ENCODE measurements at places on chromosomes 4 and X. TPM values are rescaled to one million over a fixed set of nuclear protein-coding genes. Genes with fewer than 3 reads are reported as not detected.

HPSE gene
- 12.0 TPM for total RNA-seq

DNA sequence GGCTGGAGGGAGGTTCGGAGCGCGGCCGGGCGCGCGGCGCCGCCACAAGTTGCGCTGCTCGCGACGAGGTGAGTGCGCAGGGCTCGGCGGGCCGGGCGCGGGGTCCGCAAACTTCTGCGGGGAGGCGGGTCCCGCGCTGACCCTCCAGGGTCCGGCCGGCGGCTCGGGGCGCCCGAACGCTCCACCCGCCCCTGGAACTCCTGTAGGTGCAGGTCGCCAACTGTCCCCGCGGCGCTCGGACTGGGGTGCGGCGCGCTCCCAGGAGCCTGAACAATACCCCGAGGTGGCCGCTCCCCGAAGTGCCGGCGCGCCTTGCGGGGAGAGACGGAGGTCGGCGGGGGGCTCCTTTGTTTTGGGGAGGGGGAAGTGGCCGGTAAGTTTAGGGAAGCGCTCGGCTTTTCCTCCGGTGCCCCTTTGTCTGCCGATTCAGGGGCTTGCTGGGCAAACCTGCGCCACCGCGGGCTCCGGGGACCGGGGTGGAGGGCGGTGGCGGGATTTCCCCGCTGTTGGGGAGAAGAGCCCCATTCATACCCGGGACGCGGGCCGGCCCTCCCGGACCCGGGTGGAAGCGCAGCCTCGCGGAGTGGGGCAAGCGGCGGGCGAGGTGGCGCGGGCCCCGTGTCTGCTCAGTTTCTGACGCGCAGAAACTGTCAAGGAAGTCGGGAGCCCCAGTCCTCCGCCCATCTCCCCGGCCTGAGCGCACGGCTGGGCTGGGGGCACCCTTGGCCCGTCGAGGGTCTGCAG is 694 bp downstream of the TBL1X start:
- no peak for DNase-seq

- no peak for DNase-seq
Measured at GRCh38 chr4:60589425-60589824, 610.7 kb upstream of the ADGRL3 start.

DNA sequence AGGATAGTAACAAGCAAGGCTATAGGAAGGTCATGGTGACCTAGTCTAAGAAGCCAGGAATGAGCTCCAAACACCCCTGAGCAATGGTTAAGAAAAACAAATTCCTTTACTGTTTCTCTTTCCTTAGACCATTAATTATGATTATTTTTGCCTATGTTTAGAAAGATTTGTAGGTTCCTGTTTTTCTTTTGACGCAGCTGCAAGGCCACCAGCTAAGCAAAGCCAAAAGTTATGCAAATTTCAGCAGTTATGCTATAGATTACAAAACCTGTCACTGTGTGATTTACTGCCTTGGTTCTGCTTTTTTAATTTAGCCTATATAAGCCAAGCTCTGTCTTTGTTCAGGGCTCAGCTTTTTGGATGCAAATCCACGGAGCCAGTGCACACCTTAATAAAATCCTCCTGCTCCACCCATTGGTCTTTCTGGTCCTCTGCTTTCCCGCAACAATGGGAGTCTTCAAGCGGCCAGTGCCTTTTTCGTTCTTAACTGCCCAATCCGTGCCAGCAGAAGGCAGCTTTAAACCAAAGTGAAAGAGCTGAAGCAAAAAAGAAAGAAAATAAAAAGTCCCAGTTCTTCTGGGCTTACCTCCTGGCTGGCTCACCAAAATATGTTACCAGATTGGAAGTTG is 1.4 kb upstream of the CEP135 start:
- DNase-seq: peak; percentile 26

DNA sequence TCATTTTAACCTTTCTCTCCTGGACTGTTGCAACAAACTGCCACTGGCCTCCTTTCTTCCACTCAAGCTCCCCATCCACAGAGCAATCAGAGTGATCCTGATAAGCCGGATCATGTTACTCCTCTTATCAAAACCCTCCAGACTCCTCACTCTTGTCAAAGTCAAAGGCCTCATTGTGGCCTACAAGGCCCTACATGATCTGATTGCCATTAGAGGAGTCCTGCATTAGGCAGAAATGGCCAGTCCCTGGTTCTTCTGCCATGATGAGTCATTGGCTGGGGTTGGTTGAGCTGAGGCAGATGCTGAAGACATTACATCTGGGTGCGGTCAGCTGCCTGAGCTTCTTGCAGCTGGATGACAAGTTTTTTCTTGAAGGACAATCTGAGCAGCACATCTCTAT is 32.7 kb upstream of the CASK start:
- DNase-seq: no peak

ADH4 gene
- not detected for total RNA-seq

TRIM75 gene
- total RNA-seq: not detected

AFM gene
- not detected for total RNA-seq

DNA sequence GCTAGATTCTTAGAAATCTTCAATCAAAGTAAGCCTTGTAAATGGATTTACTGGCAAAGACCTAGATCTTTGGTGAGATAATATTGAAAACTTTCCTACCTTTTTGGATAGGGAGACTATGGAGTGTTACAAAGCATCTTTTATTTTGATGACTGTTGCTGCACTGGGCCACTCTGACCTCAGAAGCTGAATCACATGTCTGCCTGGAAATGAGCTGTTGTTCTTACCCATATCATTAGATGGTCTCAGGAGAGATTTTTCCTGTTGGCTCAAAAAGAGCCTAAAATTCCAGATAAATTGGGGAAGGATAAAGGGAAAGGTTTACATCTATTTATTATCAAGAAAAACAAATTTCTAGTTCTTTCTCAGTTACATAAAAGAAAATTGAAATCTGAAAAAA is 127.5 kb upstream of the BMP3 start:
- DNase-seq: no peak

DNA sequence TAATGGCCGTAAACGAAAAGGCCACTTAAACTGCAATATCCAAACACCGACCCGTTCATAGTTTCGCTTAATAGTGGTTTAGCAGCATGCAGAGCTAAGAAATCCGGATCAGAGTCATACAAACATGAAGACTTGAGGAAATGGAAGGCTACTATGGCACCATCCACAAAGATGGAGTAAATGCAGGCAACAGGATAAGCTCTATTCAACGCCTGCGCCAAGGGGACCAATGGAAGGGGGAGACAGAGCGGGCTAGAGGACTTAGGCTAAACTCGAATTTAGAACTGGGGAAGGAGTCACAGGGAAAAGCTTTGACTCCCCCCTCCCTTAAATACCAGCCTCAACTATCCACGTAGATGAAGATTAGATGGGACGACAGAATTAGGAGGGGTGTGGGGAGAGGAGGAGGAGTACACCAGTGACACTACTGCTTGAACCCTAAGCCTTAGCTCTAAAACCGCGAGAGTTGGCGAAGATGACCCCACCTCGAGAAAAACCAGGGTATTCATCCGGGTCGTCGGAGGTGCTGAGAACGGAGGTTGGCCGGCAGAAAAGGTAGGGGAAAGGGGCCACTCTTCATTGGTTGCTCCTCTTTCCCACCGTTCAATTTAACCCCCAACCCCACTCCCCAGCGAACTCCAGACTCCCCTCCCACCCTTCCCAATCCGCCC is 3.5 kb downstream of the HUWE1 start:
- DNase-seq: peak; percentile 73

CYBB gene
- not detected for total RNA-seq

GRCh38 chr4:144562019-144562705 is 83.8 kb upstream of the HHIP start:
- DNase-seq: peak; percentile 85

- DNase-seq: peak; percentile 26
Measured at GRCh38 chrX:31508338-31508737, 436.5 kb upstream of the FTHL17 start.

GRCh38 chr4:61425315-61425714 is 225.2 kb downstream of the ADGRL3 start:
- DNase-seq: no peak

PASD1 gene
- total RNA-seq: not detected

DNA sequence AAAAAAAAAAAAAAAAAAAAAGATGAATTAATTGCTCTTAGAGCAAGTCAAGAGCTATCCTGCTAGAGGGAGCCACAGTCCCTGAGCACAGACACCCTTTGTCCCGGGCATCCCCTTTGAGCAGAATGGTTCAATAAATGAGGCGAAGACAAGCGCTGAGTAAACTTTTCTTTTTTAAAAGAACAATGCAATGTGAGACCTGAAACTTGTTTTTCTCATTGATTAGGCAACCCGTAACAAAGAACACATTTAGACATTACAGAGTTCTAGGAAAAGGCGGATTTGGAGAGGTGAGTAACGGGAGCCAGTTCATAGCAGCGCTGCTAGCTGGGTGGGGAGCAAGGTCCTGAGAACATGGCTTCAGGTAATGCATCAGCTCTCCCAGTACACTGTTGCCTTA is 46.1 kb downstream of the GRK4 start:
- DNase-seq: peak; percentile 19

DNA sequence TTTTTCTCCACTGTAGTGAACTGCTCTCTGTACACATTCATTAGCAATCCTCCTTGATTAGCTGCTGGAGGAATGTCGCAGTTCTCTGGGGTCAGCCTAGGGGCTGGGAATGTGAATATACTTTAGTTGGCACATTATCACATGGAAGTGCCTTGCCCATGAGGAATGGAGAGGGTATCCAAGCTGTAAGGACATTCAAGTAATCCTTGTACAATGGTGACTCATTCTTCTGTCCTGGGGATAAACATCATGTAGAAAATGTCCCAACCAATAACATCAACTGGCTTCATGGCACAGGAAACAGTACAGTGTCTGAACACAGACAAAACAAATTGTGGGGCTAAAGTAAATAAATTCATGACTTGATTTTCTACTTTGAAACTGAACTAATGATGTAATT is 147.1 kb downstream of the GLRA2 start:
- DNase-seq: no peak

SMIM10 gene
- 2.6 TPM for total RNA-seq

KLHL13 gene
- total RNA-seq: 10.4 TPM

- DNase-seq: no peak
Measured at GRCh38 chr4:93718233-93718632, 110.3 kb upstream of the ATOH1 start.

DNA sequence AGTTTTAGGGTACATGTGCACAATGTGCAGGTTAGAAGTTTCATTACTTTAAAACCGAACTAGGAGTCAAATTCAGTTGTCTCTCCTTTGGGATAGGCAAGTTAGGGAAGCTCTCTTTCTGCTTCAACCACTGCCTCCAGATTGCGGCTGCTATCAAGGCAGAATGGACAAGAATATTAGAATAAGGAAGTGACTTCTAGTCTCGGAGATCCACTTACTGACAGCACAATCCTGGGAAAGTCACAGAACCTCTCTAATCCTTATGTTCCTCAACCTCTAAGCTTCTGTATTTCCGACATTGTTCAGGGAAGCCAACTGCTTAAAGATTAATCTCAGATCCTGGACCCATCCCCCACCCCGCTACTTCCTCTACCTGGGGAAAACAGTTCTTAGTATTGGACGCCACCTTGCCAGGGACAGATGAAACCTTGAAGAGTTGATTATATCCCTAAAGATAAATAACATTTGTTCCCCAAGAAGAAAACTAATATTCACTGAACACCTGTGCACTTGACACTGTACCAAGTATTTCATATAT is 2.1 kb downstream of the NUP62CL start:
- DNase-seq: no peak

All from dermis blood vessel endothelial cell (primary cell).